ENCODE measurements at places on chromosomes 11 and 22. TPM values are rescaled to one million over a fixed set of nuclear protein-coding genes. Genes with fewer than 3 reads are reported as not detected.

GRCh38 chr22:26485806-26486390 is 2.2 kb downstream of the SRRD start:
- no peak for DNase-seq

GRCh38 chr11:18849406-18849805 is 57.8 kb upstream of the PTPN5 start:
- DNase-seq: no peak

- peak; percentile 48 for DNase-seq
Measured at GRCh38 chr11:2268729-2269600, 1.4 kb downstream of the ASCL2 start.

DNA sequence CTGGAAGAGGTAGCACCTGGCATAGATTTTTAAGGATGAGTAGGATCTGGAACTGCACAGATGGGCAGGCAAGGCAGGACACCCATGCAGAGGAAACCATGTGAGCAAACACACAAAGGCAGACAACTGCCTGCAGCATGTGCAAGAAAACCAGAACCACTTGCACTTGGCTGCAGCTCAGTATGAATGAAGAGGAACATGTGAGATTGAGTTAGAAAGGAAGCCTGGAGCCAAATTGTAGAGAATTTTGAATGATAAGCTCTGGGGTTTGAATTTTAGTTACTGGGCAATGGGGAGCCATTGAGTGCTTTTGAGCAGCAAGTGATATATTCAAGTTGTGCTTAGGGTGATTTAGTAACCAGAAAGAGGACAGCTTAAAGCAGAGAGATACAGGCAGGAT is 583.4 kb downstream of the SOX6 start:
- no peak for DNase-seq

- DNase-seq: no peak
Measured at GRCh38 chr11:78432058-78432515, 14.5 kb upstream of the GAB2 start.

GRCh38 chr22:35039625-35040024 is 26.3 kb upstream of the ISX start:
- DNase-seq: no peak

GRCh38 chr11:64869571-64870175 is 8.7 kb downstream of the EHD1 start:
- no peak for DNase-seq

- peak; percentile 5 for DNase-seq
Measured at GRCh38 chr11:117832511-117832910, 8.0 kb upstream of the FXYD2 start.

DNA sequence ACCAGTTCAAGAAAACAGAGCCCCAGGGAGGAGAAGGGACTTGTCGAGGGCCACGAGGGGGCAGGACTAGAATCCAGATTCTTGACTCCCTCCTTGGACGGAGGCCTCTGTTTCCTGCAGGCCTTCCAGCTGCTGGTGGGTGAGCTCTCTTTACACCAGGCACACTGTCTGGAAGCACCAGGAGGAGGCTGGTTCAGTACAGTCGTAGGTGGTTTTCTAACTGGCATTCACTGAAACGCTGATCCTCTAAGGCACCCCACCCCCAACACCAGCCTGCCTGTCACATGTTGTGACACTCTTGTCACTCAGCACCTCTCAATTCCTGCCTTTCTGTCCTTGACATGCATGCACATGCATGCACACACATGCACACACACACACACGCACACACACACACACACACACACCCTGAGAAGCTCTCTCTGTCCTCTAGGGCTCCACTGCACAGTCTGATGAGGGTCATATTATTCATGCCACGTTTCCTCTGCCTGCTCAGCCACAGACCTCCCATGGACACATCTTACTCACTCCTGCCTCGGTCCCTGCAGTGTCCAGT is 751 bp downstream of the MS4A10 start:
- DNase-seq: no peak

GRCh38 chr11:37115963-37116362 is 517.9 kb upstream of the RAG2 start:
- DNase-seq: no peak

DNA sequence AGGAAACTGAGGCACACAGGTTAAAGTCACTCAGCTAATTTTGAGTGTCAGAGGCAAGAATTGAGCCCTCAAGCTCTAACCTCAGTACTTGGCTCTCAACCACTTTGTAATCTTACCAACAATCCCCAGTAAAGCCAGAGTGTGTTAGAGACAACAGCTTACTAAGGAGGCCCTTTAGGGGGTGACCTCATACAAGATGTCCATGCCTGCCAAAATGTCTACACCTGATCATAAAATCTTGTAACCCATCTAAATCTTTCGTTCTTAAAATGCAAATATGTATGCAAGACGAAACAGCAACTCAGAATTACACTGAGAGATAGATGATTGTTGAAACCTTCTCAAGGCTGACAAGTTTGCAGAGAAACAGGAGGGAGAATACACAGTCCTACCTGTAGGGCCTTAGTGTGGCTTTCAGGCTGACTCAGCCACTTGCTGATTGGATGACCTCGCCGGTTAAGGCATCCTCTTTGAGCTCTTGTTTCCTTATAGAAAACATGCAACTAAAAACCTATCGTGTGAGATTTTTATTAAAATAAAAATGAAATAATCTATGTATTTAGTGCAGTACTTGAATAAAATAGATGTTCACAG is 143.2 kb downstream of the OPCML start:
- DNase-seq: no peak

DNA sequence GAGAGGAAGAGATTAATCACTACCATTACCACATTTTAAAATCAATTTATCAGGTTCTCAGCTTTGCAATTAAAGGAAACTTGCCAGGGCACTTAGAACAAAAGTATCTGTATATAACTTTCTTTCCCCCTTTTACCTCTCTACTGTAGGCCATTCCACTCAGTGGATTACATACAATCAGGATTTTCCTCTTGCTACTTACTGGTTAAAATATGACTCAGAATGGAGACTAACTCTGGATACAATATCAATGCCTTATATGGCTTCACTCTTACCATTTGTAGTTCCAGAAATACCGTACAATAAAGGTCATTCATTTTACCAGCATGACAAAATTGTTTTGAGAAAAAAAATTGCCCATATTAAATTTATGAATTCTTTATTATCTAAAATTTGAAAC is 706.8 kb downstream of the KCNA4 start:
- DNase-seq: no peak

DNA sequence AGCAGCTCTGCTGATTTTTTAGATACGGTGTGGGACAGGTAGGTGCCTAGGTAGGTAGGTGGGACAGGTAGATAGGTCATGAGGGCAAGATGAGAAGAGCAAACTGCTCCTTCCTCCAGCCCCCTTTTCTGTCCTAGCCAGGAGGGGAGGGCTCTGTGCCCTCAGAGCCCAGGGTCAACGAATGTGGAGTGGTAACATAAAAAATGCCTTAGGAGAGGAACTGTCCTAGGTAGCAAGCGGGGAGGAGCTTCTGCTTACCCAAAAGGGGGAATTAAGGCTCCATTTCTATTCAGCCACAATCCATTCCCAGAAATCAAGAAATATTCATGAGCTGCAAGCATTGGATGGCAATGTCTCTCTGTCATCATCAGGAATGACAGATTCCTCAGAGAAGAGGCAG is 234.8 kb downstream of the GRIK4 start:
- DNase-seq: no peak

DNA sequence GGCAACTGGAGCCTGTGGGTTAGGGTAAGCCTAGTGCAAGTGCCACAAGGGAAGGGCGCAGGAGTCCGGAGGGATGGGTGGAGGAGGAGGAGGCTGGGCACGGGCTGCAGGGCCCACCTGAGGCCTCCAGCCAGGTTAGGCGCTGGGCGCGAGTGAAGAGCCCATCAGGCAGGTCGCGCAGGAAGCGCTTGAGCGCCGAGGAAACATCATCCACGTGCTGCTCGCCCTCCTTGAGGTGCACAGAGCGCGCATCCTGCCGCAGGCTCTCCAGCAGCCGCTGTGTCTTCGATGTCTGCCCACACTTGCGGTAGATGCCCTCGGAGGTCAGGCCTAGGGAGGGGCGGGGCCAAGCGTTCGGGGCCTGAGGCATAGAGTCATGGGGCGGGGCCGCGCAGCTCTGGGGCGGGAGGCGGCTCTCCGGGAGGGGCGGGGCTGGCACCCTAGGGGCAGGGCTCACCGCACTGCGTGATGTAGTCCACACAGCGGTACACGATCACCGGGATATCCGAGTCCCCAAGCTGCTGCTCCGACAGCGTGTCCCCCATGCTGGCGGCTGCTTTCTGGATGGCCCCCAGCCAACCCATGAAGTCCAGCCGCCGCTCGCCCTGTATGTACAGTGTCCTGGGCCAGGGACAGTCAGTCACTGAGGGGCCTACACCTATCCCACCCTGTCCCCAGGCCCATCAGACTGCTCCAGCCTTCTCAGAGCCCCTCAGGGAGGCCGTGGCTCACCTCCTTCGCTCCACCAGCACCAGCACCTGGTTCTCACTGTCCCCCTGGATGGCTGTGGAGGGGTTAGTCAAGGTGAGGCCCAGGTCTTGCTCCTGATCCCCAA is 22.9 kb upstream of the PDE2A start:
- no peak for DNase-seq

GRCh38 chr22:23751441-23751996 is 607 bp upstream of the ZNF70 start:
- peak; percentile 50 for DNase-seq

SCO2 gene
- 5.9 TPM for total RNA-seq
